ENCODE measurements at places on chromosomes 1 and 21.

DNA sequence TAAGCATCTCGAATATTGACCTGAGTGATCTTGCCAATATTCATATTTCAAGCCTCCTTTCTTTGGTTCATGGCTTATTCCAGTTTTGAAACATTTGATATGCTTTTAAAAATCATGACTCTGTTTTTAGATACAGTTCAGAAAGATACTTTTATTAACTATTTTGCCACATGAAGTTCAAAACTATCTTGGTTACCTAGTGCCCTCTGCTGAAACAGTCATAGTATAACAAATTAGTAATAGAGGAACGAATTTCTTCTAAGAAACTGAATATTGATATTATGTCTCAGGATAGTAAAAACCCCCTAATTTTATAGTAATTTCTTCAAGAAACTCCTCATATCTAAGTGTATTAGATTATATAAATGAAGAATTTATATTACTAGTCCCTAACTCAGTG is 52.6 kb upstream of the RC3H1 start:
- DNase-seq = no peak

- no peak for DNase-seq
Observed at GRCh38 chr1:96020378-96020777, 701.2 kb upstream of the PTBP2 start.

- no peak for DNase-seq
Observed at GRCh38 chr21:16124378-16125138, 394.8 kb downstream of the USP25 start.

GRCh38 chr1:119358636-119359035 is 9.9 kb upstream of the HAO2 start:
- no peak for DNase-seq

- DNase-seq = no peak
Observed at GRCh38 chr1:40633931-40634376, 31.5 kb downstream of the RIMS3 start.

All from stimulated activated CD4-positive, alpha-beta T cell treated with anti-CD3 and anti-CD28 coated beads, TNF-alpha, amount 100 ng/mL, for 4 hours (primary cell).